Hematopoietic multipotent progenitor cell (in vitro differentiated cells): ENCODE measurements at places on chromosomes 3 and 15. TPM values are rescaled to one million over a fixed set of nuclear protein-coding genes. Genes with fewer than 3 reads are reported as not detected.

The GREM1 gene
- under 0.01 TPM for total RNA-seq

DNA sequence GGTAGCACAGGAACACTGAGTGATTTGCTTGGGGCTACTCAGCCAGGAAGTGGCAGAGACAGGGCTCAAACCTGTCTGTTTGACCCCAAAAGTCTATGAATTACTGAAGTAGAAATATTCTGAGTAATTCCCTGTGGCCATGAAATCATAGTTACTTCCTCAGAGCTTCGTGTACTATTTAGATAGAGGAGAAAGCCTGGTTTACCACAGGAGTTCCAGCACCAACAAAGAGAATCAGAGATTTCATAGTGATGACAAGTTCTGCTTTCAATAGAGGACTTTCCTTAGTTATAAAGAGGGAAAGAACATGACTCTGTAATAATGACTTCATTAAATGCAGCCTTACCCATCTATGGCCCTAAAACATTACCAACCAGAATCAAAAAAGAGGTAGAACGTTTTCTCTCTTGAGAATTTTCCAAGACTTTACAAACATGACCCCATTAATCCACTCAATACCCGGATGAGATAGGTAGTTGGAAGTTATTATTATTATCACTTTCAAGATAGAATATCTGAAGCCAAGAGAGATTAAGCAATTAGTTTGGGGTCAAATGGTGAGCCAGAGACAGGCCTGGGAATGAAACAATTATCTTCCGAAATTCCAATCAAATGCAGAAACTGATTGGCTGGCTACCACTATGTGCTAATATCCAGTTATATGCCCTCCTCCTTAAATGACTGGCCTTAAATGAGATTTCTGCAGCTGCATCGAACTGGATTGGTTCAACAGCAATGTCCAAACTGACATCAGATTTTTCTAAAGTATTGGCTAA is 13.6 kb upstream of the WNT5A start:
- DNase-seq, result no peak

The CACNA1D gene
- total RNA-seq, result 0.81 TPM

DNA sequence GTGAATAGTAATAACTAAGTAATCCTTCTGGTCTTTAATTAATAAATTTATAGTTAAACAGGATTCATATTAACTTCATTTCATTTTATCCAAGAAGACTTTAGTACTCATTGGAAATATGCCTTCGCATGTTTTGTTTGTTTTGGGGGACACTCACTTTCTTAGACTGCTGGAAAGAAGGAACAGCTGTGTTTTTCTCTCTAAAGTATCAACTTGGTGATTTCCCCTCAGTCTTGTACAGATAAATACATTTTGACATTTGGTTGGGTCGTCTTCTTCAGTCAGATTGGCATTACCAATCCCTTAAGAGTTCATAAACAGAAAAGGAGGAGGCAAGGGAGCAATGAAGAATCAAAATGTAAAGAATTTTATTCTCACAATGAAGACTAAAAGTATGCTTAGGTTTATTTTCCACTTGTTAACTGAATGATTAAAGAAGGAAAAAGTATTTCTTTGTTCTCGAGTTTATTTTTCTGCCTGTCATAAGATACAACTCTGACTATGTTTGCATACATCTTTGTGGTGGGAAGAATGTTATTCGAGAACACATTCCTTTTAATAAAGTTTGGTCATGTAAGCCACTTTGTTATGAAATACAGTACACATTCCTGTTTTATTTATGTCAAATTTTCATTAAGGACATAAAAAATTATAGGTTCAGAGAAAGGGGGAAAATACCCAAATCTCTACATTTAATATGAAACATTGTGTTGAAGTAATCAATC is 140.2 kb downstream of the GMNC start:
- no peak for DNase-seq

GRCh38 chr3:171095063-171095462 is 68.5 kb upstream of the SLC2A2 start:
- DNase-seq, result no peak

GRCh38 chr3:152335273-152335672 is 66.5 kb downstream of the MBNL1 start:
- DNase-seq, result no peak

DNA sequence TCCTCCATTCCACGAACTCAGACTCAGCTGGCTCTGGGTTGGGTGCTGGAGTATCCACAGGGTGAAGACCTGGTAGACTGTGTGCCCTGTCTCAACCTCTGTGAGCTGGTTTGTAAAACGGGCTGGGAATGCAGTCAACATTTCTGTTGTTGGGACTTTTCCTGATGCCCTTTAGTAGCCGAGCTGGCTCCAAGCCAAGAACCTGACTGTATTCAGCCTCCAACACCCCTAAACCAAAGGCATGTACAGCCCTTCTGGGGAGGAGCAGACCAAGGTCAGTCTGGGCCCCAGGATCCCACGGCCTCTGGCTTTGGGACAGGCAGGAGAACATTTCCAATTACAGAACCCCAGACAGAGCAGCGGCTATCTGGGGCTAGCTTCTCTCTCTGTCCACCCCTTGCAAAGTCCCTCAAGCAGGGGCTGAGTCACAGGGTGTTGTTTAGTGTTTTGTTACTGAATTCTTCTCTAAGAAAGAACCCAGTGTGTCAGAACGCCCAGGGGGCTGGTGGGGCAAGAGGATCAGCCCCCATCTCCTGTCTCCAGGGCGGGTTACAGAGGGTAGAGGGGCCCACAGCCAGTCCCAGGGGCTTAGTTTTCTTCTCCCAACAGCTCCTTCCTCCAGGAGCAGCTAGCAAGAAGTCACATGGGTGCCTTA is 56.8 kb upstream of the SLC6A6 start:
- DNase-seq, result no peak

The GOLGA8G gene
- not detected for total RNA-seq

The ACKR2 gene
- total RNA-seq, result 0.81 TPM

The IGSF11 gene
- under 0.01 TPM for total RNA-seq

DNA sequence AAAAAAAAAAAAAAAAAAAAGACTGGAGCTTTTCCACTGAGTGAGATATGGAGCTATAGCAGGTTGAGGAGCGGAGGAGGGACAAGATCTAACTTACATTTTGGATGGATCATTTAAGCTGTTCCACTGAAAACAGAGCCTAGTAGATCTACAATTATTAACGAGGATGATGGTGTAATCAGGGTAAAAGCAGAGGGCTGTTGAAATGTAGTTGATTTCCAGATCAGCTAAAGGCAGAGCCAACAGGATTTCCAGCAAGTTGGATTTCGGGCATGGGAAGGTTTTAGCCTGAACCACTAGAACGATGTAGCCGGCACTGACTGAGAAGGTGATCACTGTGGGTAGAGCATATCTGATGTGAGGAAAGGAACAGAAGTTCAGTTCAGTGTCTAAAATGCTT is 360.7 kb downstream of the EPHB1 start:
- DNase-seq, result no peak

The WNT7A gene
- total RNA-seq, result not detected
